ENCODE measurements at places on chromosomes 12 and 14. TPM values are rescaled to one million over a fixed set of nuclear protein-coding genes. Genes with fewer than 3 reads are reported as not detected.

ACRBP gene
- total RNA-seq: 0.18 TPM

OR6C76 gene
- total RNA-seq: not detected

CCDC197 gene
- total RNA-seq: not detected

GSKIP gene
- 38.8 TPM for total RNA-seq

OVCH1 gene
- total RNA-seq: not detected

REC8 gene
- 20.0 TPM for total RNA-seq

GLT1D1 gene
- total RNA-seq: not detected

AGAP2 gene
- under 0.01 TPM for total RNA-seq

OTX2 gene
- total RNA-seq: not detected

P2RX7 gene
- 4.6 TPM for total RNA-seq

BIN2 gene
- total RNA-seq: not detected

AQP5 gene
- total RNA-seq: not detected

TAS2R30 gene
- total RNA-seq: not detected

GRIP1 gene
- total RNA-seq: not detected

DPY19L2 gene
- total RNA-seq: 1.4 TPM

NDRG2 gene
- total RNA-seq: not detected

Data from myometrial cell (primary cell).